ENCODE measurements at places on chromosomes 7 and 10.
A peak's percentile ranks its signal among the peaks of the same experiment; 100 is the strongest.

GRCh38 chr10:51620131-51620530, 79.3 kb downstream of the CSTF2T start:
- no peak for DNase-seq

GRCh38 chr7:30841801-30842541, 69.7 kb upstream of the AQP1 start:
- no peak for DNase-seq

GRCh38 chr10:15742836-15743235, 23.1 kb upstream of the ITGA8 start:
- no peak for DNase-seq

DNA sequence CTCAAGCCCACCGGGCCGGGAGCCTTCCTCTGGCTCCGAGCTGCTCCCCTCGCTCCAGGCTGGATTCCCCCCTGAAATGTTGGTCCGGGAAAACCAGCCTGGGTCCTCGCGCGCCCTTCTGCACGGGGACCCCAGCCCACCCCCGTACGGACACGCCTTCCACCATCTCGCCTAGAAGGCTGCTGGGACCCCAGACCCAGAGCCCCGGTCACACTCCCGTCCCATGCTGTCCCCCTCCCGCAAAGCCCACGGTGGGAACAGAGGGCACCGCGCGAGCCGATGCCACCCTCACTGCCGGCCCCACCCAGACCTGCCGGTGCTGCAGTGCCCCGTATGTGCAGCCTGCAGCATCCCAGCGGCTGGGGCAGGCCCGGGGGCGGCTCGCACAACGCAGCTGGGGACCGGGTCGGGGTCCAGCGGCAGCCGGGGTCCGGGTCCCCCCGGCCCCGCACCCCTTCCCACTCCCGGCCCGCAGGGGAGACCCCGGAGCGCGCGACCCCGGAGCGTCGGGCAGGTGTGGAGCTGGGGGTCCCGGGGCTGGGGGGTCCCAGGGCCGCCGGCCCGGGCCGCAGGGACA, 871 bp downstream of the SPOCK2 start:
- no peak for DNase-seq

DNA sequence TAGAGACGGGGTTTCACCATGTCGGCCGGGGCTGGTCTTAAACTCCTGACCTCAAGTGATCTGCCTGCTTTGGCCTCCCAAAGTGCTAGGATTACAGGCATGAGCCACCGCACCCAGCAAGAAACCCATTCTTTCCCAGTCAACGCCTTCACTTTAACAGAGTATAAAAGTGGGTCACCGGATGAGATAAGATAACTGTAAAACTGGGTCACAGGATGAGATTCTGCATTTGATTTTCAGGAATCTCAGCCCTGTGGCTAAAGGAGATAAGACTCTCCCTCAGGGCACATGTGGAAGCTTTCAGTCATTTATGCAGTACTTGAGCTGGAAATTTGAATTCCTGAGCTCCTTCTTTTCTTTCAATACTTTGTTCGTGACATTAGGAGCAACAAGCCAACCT, 70.8 kb downstream of the LRRC17 start:
- DNase-seq = no peak

- no peak for DNase-seq
These were observed 1.8 kb downstream of the SNCG start for GRCh38 chr10:86960003-86960862.

GRCh38 chr10:86423739-86424138, 57.1 kb upstream of the GRID1 start:
- no peak for DNase-seq

DNA sequence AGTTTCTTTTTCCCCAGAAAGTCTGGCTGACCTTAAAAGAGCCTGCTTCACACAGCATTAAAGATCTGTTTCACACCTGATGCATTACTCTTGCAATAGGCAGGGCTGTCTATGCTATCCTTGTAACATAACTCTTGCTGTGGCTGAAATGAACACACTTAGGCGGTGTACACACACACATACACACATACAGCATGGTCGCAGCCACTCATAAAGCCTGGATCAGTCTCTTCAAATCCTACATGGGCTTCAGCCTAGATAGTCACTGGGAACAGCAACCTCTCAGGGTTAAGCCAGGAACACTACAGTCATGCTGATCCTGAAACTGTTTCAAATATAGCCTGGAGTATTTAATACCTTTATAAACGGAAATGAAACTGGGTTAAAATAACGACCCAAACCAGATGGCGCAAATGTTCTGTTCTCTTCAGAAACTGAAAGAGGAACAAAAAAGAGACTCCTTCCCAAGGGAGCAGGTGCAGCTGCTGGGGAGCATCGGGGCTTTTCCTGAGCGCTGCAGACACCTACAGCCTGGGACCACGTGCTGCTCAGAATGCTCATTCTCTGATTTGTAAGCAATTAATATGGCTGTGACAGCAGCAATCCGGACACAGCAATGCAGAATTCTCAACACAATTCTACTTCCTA, 61.0 kb upstream of the SFMBT2 start:
- DNase-seq = peak; percentile 35

GRCh38 chr10:47111329-47111862, 188.6 kb upstream of the GDF10 start:
- no peak for DNase-seq

GRCh38 chr7:41592794-41593193, 110.1 kb downstream of the INHBA start:
- no peak for DNase-seq

DNA sequence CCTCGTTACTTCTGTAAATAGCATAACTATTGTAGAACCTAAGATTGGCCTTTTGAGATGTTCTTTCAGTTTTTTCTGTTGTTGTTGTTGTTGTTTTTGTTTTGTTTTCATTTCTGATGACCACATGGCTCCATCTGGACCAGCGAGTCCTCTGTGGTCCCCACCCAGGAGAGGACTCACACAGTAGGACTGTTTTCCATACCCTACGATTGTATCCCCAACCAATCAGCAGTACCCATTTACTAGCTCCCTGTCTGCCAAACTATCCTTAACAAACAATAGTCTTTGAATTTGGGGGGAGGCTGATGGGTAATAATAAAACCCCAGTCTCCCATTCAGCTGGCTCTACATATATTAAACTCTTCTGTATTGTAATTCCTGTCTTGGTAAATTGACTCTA, 329.5 kb downstream of the SEMA3D start:
- DNase-seq = no peak

- DNase-seq = no peak
These were observed 68.8 kb downstream of the TRIL start for GRCh38 chr7:28889290-28889689.

GRCh38 chr10:111267673-111268072, 190.8 kb downstream of the ADRA2A start:
- no peak for DNase-seq

GRCh38 chr7:48515171-48515570, 343.9 kb downstream of the ABCA13 start:
- no peak for DNase-seq

DNA sequence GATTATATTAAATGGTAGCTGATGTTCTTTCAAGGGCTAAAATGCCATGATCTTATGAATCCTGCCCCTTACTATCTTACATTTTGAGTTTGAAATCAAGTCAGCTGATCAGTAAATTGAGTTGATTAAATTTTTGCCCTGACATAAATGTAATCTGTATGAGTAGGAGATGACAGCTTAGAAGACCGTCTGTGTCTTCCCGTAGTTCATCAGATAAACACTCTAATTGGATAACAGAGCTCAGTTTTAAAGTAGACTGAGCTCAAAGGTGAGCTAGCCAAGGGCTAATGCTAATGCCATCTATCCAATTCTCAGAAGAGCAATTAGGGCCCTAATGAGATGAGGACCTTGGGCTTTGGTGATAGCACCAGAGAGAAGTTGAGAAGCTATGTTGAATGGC, 82.9 kb downstream of the LRRC4 start:
- no peak for DNase-seq

GRCh38 chr7:100489121-100489520, 5.4 kb downstream of the NYAP1 start:
- no peak for DNase-seq

- DNase-seq = no peak
These were observed 43.6 kb upstream of the LRRTM3 start for GRCh38 chr10:66882271-66882670.

DNA sequence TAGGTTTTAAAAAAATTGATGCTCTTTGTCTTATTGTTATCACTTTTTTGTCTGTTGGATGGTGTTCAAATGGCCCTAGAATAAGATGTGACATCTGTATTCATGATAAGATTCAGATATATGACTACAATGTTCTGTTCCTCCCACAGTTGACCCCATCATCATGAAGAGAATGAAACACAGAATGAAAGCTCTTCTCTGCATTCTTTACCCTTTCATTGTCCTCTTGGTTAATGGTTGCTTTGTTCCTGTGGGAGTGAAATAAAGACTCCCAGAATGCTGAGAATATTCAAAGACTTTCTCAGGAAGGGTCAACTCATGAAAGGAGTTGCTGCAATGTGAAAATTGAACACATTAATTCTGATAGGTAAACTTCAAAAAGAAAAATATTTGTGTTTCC, 1015.8 kb downstream of the SORCS3 start:
- DNase-seq = no peak

DNA sequence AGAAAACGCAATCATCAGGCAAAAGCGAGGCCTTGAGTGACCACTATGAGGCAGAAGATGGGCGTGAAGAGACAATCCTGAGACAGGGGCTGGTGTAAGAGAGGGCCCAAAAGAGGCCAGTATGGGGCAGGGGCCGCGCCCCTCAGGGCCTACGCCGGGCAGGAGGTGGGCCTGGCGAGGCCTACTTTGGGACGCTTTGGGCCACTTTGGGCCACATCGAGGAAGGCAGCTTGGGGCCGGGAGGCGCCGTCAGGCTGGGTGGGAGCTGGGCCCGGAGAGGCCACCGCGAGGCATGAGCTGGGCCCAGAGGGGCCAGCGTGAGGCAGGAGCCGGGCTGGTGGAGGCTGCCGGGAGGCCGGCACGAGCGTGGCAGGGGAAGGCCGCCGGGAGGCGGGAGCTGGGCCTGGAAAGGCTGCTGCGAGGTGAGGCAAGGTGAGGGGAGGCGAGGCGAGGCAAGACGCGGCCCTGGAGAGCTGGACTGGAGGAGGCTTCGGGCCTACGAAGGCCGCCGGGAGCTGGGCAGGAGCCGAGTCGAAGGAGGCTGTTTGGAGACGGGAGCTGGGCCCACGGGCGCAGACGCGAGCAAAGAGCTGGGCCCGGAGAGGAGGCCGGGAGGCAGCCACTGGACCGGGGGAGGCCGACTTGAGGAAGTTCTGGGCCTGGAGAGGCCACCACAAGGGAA, 171.3 kb downstream of the TPST1 start:
- DNase-seq = no peak

GRCh38 chr7:26700893-26701292, 163.5 kb downstream of the SKAP2 start:
- DNase-seq = no peak

GRCh38 chr7:141362580-141363435, 188.4 kb upstream of the AGK start:
- DNase-seq = no peak

DNA sequence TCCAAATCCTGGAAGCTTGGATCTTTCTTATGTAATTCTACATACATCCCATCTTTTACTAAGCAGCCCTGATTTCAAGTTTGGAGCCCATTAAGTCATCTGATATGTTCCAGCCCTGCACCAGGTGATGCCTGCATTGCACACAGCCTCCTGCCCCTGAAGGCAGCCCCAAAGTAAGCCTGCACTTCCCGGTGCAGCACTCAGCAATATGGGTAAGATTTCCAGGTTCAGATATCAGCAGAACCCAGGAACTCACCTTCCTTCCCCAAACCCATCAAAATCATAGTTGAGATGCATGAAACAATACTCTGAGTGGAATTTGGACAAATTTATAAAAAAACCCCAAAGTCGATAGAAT, 333 bp upstream of the DDC start:
- no peak for DNase-seq

DNA sequence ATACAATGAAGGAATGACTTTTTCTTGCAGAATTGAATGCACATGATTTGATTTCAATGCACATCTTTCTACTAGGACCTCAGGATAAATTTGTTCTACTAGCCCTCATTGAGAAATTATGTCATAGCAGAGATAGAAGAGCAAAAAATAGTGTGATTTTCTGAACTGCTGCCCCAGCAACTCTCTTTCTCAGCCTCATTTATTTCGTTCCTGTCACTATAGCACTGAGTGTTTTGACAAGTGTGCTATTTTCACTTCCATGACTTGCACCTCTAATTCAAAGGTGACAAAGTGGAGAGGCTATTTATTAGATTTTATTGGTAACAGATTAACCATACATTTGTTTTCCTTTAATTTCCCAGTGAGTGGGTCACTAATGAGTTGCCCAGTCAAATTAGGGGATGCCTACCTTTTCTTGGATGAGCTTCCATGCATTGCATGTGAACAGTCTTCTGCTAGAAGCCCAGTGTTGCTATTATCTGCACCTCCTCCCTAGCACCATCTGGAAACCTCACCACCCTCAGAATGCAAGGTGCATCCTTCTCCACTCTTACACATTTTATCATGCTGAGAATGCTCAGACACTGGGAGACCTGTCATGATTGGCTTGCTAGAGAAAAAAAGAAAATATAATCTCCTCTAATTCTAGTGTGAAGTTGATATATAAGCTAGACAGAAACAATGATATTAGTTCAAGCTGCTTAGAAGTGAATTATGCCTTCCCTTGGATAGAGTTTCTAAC, 119.6 kb upstream of the CTTNBP2 start:
- DNase-seq = no peak

DNA sequence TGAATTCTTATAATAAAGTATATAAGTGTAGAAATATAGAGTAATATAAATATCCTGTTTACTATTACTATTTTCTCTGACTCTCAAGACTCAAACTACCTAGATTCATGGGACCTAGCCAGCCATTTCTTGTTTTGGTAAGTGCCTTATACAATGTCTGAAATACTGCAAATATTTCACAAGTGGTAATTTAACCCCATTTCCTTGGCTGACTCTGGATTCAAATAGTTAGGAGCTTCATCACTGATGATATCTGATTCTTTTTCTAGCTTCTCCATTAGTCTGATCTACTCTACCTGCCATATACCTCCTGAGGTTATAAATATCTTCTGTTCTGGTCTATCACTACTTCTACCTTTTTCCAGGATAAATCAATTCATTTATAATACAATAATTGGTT, 6.4 kb upstream of the RALA start:
- DNase-seq = no peak

GRCh38 chr10:128048819-128049210, 77.4 kb downstream of the MKI67 start:
- no peak for DNase-seq

- no peak for DNase-seq
These were observed 58.5 kb downstream of the LARP4B start for GRCh38 chr10:873020-873419.

- no peak for DNase-seq
These were observed 116.4 kb upstream of the ASAH2 start for GRCh38 chr10:50367732-50368131.

- DNase-seq = no peak
These were observed 113.3 kb downstream of the NRF1 start for GRCh38 chr7:129724796-129725195.

- DNase-seq = no peak
These were observed 873.8 kb downstream of the TYW1 start for GRCh38 chr7:67870396-67870795.

DNA sequence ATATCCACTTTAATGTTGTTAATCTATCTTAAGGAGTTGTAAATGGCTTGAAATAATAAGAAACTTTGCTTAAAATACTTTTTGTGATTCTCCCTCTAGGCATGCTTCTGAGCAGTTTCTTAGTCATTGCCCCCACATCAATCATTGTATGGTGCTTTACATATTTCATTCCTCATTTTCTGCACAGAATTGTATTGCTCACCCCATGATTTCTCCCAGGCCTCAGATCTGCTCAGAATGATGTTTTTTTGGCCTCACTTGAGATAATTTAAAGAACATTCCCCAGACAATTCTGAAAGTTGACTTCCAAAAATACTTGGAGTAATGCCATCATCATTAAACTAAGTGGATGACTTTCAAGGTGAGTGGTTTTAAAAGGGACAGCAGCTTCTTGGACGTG, 82.1 kb upstream of the PRPS1L1 start:
- no peak for DNase-seq

Data from SIG-M5 (cell line).